SIG-M5 (cell line): ENCODE measurements at places on chromosomes 5 and 9.

- DNase-seq, result no peak
Observed at GRCh38 chr5:179763215-179763945, 30.4 kb upstream of the LTC4S start.

DNA sequence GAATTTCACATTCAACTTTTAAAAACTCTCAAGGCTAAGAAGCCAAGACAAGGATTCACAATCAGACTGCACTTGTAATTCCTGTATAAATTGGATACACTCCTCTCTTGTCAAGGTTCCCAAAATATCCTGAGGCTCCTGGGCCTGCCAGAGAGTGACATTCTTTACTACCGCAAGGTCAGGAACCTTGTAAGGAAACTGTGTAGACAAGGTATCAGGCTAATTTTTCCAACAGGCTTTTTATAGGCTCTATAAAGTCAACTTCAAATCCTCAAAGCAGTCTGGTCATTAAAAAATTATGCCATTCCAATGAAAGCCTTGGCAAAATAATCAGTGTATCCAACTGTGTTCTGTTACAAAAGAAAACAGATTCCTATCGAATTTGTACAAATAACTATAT lies 15.5 kb upstream of the PAIP1 start:
- DNase-seq, result no peak

- DNase-seq, result no peak
Observed at GRCh38 chr9:105329719-105330062, 85.2 kb downstream of the SLC44A1 start.

GRCh38 chr5:140114341-140115185 lies 654 bp downstream of the PURA start:
- no peak for DNase-seq

- DNase-seq, result no peak
Observed at GRCh38 chr5:169778622-169779596, 141.8 kb downstream of the DOCK2 start.
